NCI-H2171 (cell line): ENCODE measurements at places on chromosomes 5 and 9.
A peak's percentile ranks its signal among the peaks of the same experiment; 100 is the strongest.

GRCh38 chr9:99377790-99378775, 156.0 kb downstream of the SEC61B start:
- DNase-seq, result no peak

GRCh38 chr5:39368116-39368515, 3.8 kb upstream of the C9 start:
- DNase-seq, result no peak

GRCh38 chr5:5781335-5781734, 358.9 kb downstream of the ICE1 start:
- DNase-seq, result no peak

GRCh38 chr5:620586-621180, 8.5 kb downstream of the CEP72 start:
- DNase-seq, result no peak

DNA sequence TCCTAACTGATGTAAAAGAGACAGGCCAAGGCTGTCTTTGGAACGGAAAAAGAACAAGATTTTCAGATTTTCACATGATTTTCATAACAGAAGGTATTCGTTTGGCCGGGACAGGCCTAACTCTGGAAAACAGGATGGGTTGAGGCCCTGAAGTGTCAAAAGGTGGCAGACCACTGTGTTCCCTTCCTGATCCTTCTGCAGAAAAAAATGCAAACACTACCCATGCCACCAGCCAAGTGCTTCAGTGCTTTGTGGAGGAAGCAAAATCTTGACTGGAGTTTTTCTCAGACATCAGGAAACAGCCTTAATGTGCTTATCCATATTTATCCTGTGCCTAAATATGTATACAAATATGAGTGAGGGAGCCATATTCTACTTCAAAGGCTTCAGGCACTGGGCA, 113.5 kb upstream of the IL6ST start:
- no peak for DNase-seq

GRCh38 chr5:79831381-79832309, 142.0 kb downstream of the CMYA5 start:
- no peak for DNase-seq

- DNase-seq, result no peak
Observed at GRCh38 chr5:43376496-43377140, 35.6 kb downstream of the CCL28 start.

- no peak for DNase-seq
Observed at GRCh38 chr5:155128786-155129512, 115.4 kb downstream of the KIF4B start.

DNA sequence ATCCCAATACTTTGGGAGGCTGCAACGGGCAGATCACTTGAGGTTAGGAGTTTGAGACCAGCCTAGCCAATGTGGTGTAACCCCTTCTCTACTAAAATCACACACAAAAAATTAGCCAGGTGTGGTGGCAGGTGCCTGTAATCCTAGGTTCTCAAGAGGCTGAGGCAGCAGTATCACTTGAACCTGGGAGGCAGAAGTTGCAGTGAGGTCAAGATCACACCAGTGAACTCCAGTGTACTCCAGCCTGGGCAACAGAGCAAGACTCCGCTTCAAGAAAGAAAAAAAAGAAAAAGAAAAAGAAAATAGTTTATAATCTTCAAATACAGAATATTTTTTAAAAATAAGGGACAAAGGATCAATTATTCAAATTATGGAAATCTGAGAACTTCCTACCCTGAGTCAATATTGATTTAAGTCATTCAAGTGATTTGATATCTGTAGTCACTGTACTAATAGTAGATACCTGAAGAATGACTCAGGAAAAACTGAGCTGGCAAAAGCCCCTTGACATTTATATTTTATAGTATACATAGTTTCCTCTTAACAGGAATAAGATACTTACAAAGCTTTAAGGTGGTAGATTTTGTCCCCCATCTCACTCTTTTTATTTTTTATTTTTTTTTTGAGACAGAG, 61.8 kb downstream of the PTBP3 start:
- no peak for DNase-seq

- DNase-seq, result peak; percentile 38
Observed at GRCh38 chr5:170606941-170607340, 103.1 kb downstream of the KCNIP1 start.

- DNase-seq, result no peak
Observed at GRCh38 chr5:59467969-59468368, 425.6 kb downstream of the PDE4D start.

GRCh38 chr9:34515959-34516358, 6.8 kb downstream of the ENHO start:
- no peak for DNase-seq

- no peak for DNase-seq
Observed at GRCh38 chr5:176648474-176649194, 1.4 kb downstream of the TSPAN17 start.

- no peak for DNase-seq
Observed at GRCh38 chr5:80584770-80585169, 14.7 kb upstream of the ANKRD34B start.

DNA sequence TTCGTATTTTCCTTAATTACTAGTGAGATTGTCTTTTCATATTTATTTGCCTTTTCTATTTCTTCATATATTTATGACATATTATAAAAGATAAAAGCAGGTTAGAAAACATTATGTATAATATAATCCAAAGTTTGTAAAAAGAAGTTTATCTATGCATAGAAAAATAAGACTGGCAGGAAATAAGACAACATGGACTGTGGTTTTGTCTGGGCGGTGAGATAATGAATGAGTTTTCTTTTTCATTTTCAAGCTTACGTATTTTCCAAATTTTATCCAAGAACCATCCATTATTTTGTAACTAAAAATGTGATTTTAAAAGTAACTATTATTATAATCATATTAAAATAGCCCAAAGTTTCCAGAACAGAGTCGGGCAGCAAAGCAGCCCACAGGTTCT, 109.8 kb upstream of the MVB12B start:
- no peak for DNase-seq

DNA sequence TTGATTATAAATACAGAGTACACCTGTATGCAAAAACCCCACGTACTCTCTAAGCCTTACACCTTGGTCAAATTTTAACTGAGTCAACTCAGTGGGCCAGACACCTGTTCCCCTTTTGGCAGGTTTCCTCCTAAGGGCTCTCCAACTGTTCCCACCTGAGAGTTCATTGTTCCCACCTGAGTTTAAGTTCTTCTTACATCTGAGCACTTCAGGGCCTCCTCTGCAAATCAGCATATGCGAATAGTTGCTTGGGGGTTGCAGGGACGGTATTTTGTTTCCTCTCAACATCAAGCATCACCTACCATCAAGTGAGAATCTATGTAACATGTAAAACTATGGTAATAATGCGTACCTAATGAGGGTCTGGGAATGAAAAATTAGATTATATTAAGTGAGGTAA, 300.0 kb downstream of the PIK3R1 start:
- DNase-seq, result no peak

DNA sequence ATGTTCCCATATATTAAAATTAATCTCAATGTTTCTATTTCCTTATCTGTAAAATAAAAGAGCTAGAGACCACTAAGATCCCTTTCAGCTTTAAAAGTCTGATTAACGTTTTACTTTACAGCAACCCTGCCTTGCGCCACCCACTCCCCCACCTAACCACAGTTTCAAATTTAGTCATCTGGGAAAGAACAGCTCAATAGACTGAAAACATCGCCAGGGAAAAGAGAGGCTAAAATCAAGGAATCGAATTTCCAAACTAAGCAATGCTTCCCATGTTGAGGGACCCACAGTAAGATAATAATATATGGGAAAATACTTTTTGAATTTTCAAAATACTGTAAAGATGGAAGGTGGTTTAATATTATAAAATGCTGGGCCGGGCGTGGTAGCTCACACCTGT, 6.6 kb downstream of the SAXO1 start:
- DNase-seq, result no peak

- no peak for DNase-seq
Observed at GRCh38 chr9:130918101-130918825, 20.8 kb downstream of the FIBCD1 start.

GRCh38 chr9:105144076-105144475, 100.4 kb upstream of the SLC44A1 start:
- no peak for DNase-seq

DNA sequence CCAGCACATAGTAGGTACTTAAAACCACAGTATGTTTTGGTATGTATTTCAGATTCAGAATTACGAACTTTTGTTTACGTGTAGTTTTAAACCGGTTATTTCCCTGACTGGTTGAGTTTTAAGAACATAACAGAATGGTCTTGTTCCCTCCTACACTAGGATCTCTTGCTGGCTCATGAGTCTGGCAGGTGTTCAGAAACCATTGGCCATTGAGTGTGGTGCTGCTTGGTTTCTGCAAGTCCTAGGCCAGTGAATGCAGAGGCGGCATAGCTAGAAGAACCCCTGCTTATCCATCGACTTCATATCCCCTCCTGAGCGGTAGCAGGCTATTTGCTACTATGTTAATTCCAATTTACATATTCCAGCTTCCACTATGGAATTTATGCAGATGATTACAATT, 65.6 kb downstream of the GPR21 start:
- no peak for DNase-seq

GRCh38 chr5:3324421-3325101, 271.1 kb upstream of the IRX1 start:
- no peak for DNase-seq

GRCh38 chr5:125033602-125034001, 287.2 kb upstream of the ZNF608 start:
- no peak for DNase-seq

DNA sequence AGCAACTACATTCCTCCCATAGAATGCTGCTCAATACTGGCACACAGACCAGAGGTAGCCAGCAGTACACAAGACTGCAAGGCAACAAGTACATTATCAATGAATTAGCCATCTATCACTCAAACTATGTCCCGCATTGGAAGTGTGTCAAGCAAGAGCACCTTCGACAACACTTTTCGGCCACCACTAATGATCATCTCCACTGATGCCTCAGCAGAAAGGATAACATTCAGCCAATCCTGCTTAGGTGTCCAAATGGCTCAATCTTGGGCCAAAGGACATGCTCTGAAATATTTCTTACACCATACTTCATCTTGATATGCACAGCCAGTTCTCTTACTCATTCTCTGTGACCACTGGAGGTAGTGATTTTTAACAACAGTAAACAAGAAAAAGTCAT, 25.0 kb downstream of the SKP1 start:
- no peak for DNase-seq

- DNase-seq, result no peak
Observed at GRCh38 chr9:98778251-98778650, 18.1 kb downstream of the ANKS6 start.

DNA sequence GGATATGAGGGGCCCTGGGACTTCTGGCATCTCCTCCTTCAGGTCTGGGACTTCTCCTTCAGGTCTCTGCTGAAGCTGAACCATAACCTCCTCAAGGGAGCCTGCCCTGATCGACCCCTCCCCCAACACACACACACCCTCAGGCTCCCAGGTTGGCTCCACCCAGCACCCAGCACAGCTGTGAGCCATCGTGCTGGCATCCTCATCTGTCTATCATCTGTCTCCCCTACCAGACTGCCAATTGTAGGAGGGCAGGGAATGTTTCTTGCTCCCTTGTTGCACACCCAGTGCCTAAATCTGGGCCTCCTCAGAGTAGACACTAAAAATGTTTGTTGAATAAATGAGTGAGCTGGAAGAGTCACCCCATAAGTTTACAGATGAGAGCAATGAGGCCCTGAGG, 71.4 kb downstream of the LRSAM1 start:
- no peak for DNase-seq

- no peak for DNase-seq
Observed at GRCh38 chr5:138028971-138029365, 3.9 kb downstream of the FAM13B start.

DNA sequence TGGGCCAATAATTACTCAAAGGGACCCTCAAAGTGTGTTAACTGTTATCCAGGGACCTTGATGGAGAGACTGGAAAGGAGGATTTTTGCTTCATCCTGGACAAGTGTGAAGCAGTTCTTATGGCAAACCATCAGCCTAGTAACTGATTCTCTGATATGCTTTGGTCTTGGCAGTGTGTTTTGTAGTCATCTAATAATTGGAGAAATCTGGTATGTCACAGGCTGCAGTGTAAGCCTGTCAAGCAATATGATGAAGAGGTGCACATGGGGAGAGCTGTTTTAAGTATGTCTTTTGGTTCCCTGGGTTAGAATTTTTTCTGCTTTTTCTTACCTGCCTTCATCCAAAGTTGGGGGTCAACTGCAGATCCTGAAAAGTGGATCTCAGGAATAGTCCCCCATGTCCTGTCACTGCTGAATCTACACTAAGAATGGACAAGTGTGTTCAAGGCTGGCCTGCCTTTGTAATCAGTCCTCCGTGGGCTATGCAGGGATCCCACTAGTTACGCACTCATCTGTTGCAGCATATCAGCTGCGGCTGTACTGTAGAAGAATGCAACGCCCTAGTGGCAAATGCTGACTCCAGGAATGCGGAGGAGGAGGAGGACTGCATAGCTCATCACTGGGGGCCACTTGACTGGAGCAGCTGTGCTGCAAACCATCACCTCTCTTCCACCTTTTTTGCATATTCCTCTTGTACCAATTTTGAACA, 1.9 kb downstream of the SPTAN1 start:
- DNase-seq, result no peak

- DNase-seq, result peak; percentile 38
Observed at GRCh38 chr9:35757226-35757891, 3.3 kb upstream of the MSMP start.

GRCh38 chr5:173646692-173647091, 30.2 kb upstream of the BOD1 start:
- no peak for DNase-seq

DNA sequence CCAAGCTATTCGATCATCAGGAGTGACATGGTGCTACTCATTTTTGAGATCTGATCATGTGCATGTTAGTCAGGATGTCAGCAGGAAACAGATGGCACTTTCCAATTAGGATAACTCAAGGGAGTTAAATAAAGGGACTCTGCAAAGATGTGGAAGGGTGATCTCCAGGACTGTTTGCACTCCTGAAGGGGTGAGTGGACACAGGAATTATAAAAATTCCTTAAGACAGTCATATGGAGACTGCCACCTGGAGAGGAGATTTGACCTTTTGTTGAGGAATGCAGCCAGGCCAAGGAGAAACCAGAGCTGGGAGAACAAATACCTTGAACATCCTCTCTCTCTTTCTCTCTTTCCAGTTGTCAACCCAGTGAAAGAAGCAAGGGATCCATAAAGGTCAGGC, 189.1 kb downstream of the GABRG2 start:
- no peak for DNase-seq

GRCh38 chr9:27572061-27572460, 1.2 kb downstream of the C9orf72 start:
- DNase-seq, result no peak

DNA sequence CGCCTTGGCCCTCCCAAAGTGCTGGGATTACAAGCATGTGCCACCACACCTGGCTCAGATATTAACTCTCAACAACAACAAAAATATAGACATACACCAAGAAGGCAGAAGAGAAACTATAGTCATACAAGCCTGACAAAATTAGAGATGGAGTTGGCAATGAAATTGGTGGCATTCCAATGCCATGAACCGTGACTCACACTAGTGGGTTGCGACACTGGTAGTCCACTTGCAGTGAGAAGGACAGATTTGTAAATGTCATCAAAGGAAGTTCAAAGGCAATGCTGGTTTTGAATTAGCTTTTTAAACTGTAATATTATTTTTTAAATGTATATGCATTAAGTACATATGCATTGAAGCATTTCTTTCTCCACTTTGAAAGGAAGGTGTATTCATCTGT, 8.5 kb upstream of the DNAJC25 start:
- no peak for DNase-seq

- no peak for DNase-seq
Observed at GRCh38 chr5:160285316-160285715, 27.0 kb downstream of the CCNJL start.

GRCh38 chr5:173412566-173412965, 84.4 kb upstream of the STC2 start:
- DNase-seq, result no peak

GRCh38 chr9:120889606-120890271, 12.8 kb upstream of the PHF19 start:
- no peak for DNase-seq
